Stimulated activated CD4-positive, alpha-beta T cell treated with anti-CD3 and anti-CD28 coated beads, Interleukin-2, amount 100 ng/mL, for 24 hours (primary cell): ENCODE measurements at places on chromosomes 5 and 9.

GRCh38 chr9:136685216-136685615, 2.0 kb downstream of the AGPAT2 start:
- no peak for DNase-seq

DNA sequence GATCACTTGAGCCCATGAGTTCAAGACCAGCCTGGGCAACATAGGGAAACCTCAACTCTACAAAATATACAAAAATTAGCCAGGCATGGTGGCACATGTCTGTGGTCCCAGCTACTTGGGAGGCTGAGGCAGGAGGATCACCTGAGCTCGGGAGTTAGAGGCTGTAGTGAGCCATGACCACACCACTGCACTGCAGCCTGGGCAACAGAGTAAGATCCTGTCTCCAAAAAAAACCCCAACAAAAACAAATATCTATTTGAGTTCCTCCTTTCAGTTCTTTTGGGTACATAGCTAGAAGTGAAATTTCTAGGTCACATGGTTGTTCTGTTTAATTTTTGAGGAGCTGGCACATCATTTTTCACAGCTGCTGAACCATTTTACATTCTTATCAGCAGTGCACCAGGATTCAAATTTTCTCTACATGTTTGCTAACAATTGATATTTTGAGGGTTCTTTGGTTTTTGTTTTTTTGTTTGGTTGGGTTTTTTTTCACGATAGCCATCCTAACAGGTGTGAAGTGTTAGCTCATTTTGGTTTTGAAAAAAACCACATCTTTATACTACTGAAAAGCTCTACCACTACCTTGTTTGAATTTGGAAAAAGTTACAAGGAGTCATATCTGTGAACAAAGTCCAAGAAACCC, 176.9 kb upstream of the SLC12A2 start:
- no peak for DNase-seq

DNA sequence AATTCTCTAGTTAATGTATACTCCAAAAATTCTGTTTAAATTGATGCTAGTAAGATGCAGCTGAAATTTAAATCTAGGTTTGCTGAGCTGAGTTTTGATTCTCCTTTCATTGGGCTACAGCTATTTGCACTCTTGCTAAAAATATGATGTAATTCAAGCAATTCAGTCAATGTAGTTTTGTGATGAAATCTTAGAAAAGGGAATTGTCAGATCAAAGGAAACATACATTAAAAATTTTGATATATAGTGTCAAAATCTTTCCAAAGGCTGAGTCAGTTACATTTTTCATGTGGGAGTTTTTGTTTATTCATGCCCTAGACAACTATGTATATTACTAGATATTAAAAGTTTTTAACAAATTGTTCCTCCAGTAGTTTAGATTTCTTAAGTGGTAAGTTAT, 334.9 kb upstream of the DAB2 start:
- no peak for DNase-seq

- no peak for DNase-seq
These were observed 127.3 kb downstream of the STARD4 start for GRCh38 chr5:111385051-111385450.

- DNase-seq, result peak; percentile 64
These were observed 530 bp downstream of the BBLN start for GRCh38 chr9:128160603-128160987.

GRCh38 chr5:37871023-37871815, 31.4 kb upstream of the GDNF start:
- no peak for DNase-seq

DNA sequence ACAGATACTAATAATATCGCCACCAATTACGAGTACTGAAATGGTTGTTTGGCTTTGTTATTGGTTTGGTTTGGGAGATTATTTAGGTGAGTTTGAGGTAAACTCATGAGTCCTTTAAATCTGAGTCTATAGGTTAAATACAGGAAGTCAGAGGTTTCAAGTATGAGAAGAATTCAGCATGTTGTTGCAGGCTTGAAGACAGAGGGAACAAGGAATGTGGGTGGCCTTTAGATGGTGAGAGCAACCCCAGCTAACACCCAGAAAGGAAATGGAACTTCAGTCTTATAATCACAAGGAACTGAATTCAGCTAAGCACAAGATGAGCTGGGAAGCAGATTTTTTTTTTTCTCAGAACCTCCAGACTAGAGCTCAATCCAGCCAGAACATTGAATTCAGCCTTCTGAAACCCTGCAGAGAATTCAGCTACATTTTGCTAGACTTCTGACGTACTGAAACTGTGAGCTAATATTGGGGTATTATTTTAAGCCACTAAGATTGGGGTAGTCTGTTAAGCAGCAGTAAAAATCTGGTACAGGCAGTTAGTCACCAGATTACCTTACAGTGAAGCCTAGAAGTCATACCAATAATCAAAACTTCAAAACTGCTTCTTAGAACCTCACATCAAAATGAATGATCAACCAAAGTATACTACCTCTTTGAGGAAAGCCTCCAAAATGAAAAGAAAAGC, 216.0 kb upstream of the PUM3 start:
- no peak for DNase-seq

- DNase-seq, result no peak
These were observed 130.8 kb upstream of the MAN2A1 start for GRCh38 chr5:109558952-109559351.

GRCh38 chr5:179198825-179199224, 138.7 kb downstream of the ZNF354C start:
- DNase-seq, result no peak

DNA sequence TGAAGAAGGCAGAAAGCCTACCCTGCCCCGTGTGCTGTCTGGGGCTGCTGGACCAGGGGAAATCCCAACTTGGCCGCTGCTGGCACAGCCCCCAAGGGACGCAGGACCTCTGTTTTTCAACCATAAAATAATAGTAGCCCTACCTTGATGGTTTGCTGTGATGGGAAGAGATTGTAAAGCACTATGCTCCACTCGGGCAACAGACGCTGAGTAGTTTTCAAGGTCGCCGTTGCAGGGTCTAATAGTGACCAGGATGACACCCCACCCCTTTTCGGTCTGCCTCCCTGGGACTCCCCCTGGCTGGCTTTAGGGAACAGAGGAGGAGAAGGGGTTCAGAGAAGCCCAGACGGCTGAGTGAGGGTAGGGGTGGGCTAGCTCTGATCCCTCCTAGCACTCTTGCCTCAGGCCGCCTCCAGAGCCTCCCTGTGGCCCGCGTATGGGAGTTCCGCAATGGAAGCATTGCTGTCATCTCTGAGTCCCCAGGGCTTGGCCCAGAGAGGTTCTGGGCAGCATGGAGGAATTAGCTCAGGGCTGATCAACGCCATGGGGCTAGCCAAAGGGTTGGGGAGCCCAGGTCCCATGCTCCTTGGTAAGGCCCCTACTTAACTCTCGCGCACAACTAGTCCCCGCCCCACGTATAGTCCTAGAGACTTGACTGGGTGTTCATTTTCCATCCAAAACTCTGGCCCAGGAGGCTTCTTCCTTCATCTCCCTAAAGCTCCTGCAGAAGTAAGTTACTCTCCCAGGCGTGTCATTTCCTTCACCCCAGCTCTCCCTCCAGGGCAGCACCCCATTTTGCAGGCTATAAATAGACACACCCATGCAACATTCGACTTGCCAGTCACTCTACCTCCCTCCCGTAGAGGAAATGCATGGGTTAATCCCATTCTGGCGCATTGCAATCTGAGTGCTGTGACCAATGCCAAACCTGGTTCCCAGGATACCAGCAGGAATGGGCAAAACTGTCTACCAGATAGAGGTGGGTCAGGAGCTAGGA, 1.1 kb upstream of the IRF1 start:
- no peak for DNase-seq

DNA sequence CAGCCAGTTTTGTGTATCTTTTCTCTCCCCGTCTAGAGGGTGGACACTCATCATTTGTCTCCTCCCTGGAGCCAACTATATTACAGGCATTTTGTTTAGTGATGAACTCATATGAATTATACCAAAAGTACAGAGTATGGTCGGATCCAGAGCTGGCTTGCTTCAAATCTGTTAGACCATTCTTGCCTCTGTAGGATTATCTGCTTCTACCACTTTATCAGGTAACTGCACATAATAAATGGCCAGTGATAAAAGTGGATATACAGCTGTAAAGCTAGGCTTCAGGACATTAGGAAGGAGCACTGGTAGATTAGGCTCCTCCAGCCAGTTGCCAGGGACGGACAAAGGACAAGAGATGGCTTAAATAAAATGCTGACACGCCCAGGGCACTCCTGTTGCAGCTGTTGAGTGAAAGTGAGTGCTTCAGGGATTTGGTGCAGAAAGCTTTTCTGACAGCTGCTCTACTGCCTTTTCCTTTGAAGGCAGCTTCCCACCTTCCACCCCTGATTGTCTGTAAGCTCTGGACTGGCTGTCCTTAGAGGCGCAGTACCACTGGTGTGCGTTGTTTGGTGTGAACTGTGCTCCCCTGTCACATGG, 259.2 kb downstream of the PDZD2 start:
- DNase-seq, result no peak

DNA sequence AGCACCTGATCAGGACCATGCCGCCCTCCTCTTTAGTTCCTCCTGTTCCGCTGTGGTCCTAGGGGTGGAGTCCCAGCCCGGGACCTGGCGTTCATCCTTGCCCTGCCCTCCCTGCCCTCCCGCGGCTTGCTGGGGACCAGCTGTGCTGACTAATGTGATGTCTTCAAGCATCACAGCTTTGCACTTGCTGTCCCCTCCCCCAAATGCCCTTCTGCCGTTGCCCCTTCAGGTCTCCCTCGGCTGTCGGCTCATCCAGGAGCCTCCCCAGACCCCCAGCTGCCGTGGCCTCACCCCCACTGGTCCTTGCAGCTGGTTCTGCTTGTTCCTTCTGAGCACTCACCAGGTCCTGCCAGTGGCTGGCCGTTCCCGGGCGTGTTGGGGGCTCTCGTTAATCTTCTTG, 19.9 kb downstream of the RXRA start:
- DNase-seq, result no peak

GRCh38 chr5:52727020-52727419, 60.7 kb upstream of the ITGA1 start:
- DNase-seq, result no peak

DNA sequence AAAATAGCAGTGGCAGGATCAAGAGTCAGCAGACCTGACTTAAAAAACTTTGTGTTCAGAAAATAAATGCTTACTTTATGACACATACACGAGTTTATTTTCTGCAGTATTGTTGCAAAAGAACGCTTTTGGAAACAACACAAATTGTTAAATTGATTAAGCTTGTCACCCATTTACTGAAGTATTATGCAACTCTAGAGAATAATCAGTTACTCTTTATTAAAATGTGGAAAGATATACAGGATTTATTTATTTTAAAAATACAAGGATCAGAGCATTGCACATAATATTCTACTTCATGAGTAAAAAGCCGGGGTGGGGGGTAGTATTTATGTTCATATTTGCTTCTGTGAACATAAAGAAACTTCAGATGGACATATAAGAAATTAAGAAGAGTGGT, 20.0 kb downstream of the FYB1 start:
- DNase-seq, result no peak

DNA sequence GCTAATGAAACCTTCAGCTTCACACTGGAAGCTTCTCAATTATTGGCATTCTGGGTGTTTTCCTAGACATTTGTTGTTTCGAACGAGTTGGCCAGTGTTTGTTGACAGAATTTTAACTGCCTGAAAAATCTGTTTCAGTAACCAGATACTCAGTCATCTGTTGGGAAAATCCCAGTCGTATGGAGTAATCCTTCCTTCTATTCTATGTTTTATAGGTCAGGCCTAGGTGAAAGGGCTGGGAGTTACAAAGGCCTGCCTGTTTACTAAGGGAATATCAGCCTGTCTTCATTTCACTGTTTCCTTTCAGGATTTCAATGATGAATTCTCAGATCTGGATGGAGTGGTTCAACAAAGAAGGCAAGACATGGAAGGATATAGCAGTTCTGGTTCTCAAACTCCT, 59.9 kb downstream of the GRAMD2B start:
- no peak for DNase-seq

DNA sequence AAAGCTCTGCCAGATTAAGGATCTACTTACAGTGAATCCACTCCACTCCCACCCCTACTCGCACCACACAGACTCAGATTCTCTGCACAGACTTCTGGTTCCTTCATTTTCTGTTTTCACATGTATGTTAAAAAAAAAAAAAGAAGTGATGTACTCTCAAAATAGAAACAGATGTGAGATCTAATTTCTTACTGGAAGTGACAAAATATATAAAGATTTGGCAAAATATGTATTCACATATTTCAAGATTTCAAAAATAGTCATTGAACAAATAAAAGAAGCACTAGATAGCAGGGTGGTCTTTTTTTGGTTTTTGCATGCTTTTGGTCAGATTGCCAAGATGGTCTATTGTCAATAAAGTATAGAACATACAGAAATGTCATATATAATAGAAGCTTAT, 379.2 kb downstream of the TMEM167A start:
- DNase-seq, result no peak

GRCh38 chr5:176334031-176334770, 27.4 kb downstream of the KIAA1191 start:
- DNase-seq, result no peak

DNA sequence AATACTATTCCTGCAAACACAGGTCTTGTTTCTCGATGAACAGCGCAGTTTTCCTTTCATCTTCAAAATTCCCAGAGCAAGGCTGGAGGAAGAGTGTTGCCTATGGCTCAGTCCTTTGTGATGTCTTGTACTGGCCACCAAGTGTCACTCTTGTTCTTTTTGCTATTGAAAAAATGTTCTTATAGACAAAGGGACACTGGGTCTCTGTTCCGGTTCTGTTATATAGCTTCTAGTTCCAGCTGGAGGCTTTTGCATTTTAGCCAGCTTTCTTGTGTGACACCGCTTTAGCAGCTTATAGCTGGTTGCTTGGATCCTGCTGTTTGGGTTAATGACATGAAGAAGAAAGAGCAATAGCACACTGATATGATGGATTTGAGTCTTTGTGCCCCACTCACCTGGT, 343.7 kb upstream of the KCNN2 start:
- DNase-seq, result no peak

DNA sequence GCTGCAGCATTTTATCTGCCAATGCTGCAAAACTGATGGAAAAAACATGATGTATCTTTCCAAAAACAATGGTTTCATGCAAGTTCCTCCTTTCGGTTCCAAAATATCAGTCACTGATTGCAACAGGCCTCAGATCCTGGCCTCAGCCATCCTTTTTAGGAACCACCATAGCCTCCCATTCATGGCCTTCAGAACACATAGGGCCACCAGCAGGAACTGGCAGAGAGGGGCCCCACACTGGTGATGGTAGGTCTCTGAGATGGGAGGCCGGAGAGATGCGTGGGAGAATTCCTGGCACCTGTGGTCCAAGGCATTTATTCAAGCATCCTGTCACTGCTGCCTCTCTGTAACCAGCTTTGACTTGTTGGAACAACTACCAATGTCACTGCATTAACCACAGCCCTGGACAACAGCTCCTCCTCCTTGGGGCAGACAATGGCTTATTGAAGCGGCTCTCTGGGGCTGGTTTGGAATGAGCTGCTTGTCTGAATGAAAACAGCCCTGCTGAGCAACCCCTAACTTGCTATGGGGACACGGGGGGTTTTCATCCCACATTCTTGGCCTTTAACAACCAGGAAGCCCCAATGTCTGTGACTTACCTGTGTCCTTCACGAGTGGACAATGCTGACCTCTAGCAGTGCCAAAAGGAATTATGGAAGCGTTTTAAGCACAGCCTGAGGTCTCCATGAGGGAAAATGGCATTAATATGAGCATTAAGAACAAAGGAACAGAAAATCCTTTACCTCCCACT, 108.1 kb downstream of the LHFPL2 start:
- DNase-seq, result no peak

GRCh38 chr5:122707796-122708195, 67.1 kb upstream of the SNX2 start:
- no peak for DNase-seq

- no peak for DNase-seq
These were observed 9.8 kb downstream of the GCNT4 start for GRCh38 chr5:75042522-75042921.

GRCh38 chr5:53575101-53575500, 14.7 kb downstream of the NDUFS4 start:
- DNase-seq, result no peak

- DNase-seq, result no peak
These were observed 101.1 kb downstream of the FGF18 start for GRCh38 chr5:171520300-171521174.
